Substantia nigra (tissue), 51 donors: ENCODE measurements at places on chromosomes 13 and 19.
A peak's percentile ranks its signal among the peaks of the same experiment; 100 is the strongest.

- DNase-seq = no peak
Observed at GRCh38 chr13:94753327-94753726, 41.0 kb upstream of the SOX21 start.

- DNase-seq = no peak
Observed at GRCh38 chr19:30305346-30306060, 66.7 kb upstream of the ZNF536 start.

- no peak for DNase-seq
Observed at GRCh38 chr19:38880076-38880881, 2.2 kb upstream of the RINL start.

GRCh38 chr13:33014291-33014690, 1.9 kb upstream of the KL start:
- no peak for DNase-seq

- no peak for DNase-seq
Observed at GRCh38 chr19:1651568-1652291, 685 bp downstream of the TCF3 start.

DNA sequence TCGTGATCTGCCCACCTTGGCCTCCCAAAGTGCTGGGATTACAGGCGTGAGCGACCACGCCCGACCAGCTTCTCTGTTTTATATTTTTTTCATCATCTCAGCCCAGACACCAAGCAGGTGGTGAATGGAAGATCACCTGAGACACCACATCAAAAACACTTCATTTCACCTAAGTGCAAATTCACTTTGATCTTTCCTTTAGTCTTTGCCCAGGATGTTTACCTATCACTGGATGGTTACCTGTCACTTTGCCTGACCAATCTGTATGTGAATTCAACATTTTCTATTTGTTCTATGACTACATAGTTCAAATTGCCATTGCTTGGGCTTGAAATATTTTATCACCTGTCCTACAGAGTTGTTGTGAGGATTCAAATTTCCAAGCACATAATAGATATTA, 65.7 kb downstream of the PAN3 start:
- DNase-seq = no peak

GRCh38 chr13:80082396-80083080, 258.4 kb downstream of the SPRY2 start:
- DNase-seq = no peak

DNA sequence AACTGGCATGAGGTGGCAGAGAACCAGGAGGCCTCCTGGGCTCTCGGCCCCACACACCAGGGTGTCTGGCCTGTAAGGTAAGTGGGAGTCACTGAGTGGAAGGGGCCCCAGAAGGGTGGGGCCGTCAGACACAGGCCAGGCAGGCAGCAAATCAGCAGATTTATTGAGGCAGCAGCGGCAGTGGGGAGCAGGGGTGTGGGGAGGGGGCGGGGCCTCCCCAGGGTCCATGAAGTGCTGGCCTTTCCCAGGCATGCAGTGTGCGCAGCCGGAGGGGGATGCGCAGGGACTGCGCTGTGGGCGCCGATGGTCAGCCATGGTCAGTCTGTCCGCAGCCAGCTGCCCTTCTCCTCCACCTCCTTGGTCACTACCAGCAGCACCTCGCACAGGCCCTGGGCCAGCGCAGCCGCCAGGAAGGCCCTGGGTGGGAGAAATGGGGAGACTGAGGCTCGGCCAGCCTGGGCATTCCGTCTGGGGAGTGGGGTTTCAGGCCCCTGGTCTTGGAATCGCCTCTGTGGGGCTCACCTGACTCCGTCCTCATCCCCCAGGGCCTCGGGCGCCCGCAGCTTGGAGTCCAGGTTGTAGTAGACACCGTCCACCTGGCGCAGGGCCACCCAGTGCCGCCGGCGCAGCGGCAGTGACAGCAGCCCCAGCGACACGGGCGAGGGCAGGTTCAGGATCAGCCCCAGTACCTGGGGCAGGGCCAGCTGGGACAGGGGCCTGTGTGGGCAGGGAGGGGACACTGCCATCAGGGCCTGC, 5.0 kb downstream of the JOSD2 start:
- no peak for DNase-seq

- DNase-seq = no peak
Observed at GRCh38 chr13:40433577-40433976, 232.9 kb downstream of the FOXO1 start.

DNA sequence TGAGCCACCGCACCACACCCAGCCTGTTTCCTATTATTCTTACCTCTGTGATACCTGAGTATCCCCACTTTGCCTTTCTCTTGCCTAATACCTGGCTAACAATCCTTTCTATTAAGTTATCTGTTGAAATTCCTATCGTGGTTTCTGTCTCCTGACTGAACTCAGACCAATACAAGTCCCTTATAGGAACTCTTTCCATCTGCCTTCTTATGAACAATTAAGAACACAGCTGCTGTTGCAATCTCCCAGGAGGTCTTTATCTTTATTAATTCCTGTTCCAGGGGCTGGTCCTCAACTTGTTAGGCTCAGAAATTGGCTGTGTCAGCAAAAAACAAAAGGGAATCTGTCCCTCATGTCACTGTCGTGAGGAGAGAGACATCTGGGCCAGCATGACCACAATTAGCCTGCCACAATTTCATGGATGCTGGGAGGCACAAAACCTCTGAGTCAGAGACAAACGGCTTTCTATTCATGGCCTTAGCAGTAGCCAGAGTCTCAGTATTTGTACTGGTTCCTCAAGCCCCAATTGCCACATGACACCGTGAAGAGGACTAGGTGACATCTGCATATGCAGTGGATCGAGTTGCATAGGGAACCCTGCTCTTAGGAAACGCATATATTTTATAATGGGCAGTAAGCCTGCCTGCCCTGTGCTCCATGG, 58.2 kb downstream of the NUFIP1 start:
- DNase-seq = no peak

GRCh38 chr13:107139006-107139405, 571.1 kb upstream of the ARGLU1 start:
- no peak for DNase-seq

- no peak for DNase-seq
Observed at GRCh38 chr13:113945857-113946408, 27.9 kb downstream of the C13orf46 start.

DNA sequence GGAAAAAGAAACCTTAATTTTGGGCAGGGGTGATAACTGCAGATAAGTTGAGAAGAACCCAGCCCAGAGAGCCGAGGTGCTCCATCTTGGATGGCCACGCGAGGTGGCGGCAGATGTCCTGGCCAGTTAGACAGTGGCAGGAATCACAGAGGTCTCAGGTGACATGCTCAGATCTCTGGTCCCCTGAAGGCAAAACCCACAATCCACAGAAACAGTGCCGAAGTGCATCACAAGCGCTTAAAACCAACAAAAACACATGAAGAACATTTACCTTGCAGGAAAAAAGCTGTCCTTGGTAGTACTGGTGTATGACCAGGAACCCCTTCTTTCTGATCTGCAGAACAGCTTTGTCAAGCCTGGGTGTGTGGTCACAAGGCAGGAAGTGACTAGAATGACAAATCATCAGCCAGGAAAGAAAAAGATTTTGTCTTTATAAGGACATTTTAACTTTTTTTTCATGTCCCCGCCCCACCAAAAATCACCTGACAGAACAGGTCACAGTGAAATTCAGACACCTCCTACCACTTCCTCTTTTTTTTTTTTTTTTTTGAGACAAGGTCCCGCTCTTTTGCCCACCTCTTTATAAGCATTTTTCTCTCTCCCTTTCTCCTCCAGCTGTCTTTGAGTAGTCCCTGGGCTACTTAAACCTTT, at the start of gene LCP1:
Gene LCP1, minus strand, starts transcription at position 338 of the 651 bp plus-strand sequence. CDS start 22,515 bp downstream, outside the sequence.
- no peak for DNase-seq

DNA sequence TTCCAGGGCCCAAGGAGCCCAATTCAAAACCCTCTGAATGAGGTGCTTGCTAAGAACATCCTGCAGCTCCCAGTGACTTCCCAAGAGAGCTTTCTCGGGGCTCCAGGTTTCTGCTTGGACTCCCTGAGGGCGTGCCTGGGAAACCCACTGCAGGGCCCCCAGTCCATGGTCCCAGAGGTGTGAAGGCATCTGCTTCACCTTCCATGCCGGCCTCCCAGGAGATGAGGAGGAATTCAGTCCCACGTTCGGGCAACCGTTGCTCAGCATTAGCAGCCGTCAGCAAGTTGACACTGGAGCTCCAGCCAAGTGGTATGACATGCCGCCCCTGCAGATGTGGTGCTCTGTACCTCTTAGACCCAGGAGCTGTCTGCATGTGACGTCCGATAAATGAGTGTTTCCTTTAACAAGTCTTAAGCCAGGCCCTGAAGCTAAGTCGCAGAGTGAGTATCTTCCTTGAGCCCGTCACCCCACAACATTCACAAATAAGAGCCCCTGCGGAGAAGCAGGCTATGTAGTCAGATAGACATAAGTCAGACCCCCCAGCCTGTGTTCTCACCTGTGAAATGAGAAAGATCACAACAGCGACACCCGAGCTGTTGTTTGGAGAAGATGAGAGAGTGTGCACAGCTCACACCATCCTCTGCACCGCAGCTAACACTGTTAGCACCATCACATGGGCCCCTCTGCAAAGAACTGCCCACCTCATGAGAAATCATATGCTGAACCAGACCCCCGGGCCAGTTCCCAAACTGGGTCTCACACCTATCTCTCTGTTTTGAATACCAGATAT, 150.3 kb downstream of the KATNAL1 start:
- no peak for DNase-seq

- no peak for DNase-seq
Observed at GRCh38 chr19:51479531-51480331, 1.4 kb downstream of the CEACAM18 start.

DNA sequence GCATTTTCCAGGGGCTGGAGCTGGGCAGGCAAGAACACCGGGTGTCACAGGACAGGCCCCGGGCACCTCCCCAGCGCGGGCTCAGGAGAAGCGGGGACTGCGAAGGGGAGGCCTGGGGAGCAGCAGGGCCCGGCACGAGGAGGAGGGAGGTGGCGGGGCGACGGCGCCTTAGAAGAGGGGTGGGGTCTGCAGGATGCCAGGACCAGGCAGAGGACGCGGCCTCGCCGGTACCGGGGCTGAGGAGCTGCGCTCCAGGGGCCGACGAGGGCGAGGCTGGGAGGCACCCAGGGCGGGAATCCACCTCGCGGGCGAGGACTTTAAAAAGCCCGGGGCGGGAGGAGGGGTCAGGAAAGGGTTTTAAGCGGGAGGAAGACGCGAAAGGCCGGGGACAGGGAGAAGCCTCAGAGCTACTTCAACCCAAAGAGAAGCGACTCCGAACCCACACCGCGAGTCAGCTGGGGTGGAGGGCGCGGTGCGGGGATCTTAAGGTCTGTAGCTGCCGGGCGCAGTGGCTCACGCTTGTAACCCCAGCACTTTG, 665 bp downstream of the ZNF347 start:
- DNase-seq = peak; percentile 30

- DNase-seq = no peak
Observed at GRCh38 chr13:34842466-34842865, 99.6 kb upstream of the NBEA start.

GRCh38 chr19:13961826-13962698, 9.8 kb downstream of the DCAF15 start:
- DNase-seq = no peak

DNA sequence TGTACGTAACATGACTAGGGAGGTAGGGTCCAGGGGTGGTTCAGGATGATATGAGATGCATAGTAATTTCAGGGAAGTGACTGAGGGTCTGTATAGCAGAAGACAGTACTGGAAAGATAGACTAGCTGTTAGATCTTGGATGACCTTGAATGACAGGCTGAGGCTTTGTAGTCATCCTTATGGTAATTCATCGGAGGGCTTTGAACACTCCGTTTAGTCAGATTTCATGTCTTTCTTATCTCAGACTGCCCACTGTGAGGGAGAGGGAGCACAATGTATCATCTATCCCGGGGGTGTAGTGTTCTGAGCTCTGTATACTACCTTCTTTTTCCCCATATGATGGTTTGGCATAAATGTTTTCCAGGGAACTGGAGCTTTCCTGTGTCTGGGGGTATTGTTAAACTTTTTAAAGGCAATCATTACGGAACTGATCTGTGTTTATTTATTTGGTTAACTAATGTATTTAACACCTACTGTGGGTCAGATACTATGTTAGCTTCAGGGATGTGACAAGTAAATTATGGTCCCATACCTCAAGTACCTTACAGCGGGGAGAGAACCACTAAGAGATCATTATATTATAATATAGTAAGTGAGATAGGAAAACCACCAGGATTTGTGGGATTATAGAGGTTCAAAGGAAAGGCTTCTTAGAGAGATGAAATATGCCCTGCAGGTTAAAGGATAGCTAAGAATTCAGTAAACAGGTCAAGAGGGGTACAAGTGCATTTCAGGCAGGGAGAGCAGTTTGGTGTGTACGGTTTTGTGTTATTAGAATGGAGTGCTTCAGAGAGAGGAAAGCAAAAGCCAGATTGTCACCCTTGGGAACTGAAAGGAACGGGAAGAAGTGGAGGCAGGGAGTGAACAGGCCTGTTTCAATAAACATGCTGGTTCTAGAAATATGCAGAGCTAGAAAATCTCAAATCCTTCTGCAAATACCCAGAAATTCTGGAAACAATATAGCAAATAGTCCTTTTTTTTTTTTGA, 164.8 kb upstream of the KL start:
- no peak for DNase-seq

- no peak for DNase-seq
Observed at GRCh38 chr19:10018786-10019185, 5.5 kb downstream of the RDH8 start.

DNA sequence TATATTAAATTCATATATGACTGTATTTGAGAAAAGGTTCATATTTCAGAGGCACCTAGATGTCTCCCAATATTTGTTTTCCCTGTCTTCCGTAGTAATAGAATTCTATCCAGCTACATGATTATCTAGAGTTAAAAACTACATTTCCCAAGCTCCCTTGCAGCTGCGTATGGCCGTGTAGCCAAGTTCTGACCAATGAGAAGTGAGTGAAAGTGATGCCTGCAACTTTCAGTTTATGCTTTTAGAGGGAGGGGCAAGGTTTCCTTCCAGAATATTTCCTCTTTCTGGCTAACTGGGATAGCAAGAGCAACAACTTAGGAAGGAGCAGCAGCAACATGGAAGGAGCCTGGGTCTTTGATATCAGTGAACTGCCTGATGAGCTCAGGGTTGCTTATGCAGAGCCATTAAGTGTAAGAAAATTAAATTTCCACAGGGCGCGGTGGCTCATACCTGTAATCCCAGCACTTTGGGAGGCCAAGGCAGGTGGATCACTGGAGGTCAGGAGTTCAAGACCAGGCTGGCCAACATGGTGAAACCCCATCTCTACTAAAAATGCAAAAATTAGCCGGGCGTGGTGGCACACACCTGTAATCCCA, 23.2 kb upstream of the CYP2A13 start:
- DNase-seq = no peak

DNA sequence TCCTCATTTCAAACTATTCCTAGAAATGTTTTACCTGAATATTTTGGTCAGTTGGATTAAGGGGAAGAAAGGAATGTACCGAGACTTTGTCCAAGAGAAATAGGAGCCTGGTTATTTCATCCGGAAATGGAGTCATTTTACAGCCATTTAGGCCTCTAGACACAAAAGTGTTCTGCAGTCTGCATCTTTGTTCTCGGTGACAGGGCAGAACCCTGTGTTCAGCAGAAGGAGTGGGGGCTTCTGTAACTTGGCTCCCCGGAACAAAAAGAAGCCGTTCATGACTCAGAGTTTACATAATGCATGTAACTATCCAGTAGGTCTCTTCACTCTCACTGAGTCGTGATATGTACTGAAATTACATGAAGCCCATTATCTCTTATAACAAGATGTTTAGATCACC, 21.6 kb upstream of the FNDC3A start:
- no peak for DNase-seq

GRCh38 chr19:9786342-9786741, 17.8 kb upstream of the ZNF846 start:
- no peak for DNase-seq
